ENCODE measurements at places on chromosomes 7 and 10.

- DNase-seq: no peak
These were observed 55.8 kb downstream of the TACC2 start for GRCh38 chr10:122044713-122045112.

DNA sequence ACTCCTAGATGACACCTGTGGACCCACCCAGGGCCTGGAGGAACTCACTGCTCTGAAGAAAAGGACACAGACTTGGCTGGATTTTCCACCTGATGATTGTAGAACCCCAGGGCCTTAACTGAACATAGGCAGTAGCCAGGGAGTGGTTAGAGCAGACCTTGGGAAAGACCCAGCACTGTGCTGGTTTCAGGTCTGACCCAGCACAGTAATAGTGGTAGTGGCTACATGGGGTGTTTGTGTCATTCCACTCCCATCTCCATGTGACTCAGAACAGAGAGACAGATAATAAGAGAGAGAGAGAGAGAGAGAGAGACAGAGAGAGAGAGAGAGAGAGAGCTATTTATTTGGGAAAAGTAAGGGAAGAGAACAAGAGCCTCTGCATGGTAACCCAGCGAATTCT, 239.1 kb upstream of the MEOX2 start:
- no peak for DNase-seq

DNA sequence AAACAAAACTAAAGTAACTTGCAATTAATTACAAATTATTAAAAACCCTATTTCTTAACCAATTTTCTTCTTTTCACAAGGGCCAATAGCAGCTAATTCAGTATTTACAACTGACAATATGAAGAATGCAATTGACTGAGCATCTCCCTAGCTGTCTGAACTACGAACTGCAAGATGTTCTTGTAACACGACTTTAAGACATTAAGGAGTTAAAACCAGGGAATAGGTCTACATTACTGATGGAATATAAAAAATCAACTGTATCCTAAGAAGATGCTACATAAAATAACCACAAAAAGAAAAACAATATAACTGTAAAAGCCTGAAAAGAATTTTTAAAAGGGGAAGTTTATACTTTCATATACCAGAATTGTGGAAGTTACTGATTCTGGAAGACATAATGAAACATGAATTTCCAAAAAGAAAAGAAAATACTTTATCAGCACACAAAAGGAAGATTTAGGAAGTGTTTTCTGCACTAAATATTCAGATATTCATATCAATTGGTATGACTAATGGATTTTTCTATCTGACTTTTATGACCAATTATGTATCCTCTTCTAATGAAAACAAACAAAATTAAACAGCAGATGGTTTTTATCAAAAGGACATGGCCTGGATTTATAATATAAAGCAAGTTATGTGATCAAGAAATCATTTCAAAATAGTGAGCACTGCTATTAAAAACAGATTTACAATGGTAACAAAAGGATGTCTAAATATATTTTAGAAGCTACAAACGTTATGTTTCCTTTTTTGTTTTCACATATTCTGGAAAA, 1.6 kb downstream of the GPR22 start:
- no peak for DNase-seq

DNA sequence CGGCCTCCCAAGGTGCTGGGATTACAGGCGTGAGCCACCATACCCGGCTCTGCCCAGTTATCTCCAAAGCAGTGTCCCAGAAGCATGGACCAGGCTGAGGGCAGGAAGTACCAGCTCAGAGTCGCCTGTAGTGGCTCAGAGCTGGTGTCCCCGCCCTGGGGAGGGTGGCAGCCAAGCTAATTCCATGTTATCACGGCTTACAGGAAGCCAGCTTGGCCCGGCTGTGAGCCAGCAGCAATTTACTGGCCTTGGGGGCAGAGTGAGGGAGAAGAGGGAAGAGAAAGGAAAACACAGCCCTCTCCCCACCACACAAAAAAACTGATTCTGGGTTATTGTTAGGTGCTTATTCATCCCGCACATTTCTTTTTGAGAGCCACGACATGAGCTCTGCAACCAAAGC, 88.1 kb downstream of the HIP1 start:
- no peak for DNase-seq

DNA sequence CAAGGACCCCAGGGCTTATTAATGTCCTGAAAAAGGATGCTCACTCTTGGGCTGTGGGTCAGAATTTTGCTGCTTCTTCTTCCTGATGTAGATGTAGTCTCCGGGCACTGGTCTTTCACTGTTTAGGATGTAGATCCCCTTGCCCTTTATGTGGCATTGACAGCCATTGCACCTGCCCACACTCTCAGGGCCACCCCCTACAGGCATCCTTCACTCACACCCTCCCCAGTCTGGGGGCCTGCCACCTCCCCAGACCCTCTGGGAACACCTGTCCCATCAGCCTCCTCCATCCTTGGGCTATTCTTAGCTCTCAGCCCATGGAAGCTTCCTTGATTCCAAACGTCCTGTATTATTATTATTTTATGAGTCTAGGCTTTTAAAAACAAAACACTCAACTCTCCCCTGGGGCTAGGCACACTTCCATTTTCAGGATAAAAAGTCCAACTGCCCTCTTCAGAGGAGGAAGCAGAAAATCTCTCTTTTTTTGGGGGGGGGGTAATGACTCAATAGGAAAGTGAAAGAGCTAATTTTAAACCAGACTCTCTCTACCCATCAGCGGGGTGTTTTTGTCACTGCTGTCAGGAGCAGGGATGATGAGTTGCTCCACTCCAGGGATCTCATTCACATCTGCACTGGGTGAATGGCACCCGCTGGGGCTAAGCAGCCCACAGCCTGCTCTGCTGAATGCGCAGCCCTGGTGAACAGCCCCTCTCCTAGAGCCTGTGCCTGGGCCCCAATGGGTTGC, 11.5 kb upstream of the KLRG2 start:
- DNase-seq: no peak

GRCh38 chr7:47638679-47639315, 56.9 kb upstream of the TNS3 start:
- no peak for DNase-seq

GRCh38 chr7:70925411-70926115, 206.4 kb upstream of the GALNT17 start:
- DNase-seq: no peak

GRCh38 chr7:106870983-106871410, 5.9 kb downstream of the PIK3CG start:
- no peak for DNase-seq

DNA sequence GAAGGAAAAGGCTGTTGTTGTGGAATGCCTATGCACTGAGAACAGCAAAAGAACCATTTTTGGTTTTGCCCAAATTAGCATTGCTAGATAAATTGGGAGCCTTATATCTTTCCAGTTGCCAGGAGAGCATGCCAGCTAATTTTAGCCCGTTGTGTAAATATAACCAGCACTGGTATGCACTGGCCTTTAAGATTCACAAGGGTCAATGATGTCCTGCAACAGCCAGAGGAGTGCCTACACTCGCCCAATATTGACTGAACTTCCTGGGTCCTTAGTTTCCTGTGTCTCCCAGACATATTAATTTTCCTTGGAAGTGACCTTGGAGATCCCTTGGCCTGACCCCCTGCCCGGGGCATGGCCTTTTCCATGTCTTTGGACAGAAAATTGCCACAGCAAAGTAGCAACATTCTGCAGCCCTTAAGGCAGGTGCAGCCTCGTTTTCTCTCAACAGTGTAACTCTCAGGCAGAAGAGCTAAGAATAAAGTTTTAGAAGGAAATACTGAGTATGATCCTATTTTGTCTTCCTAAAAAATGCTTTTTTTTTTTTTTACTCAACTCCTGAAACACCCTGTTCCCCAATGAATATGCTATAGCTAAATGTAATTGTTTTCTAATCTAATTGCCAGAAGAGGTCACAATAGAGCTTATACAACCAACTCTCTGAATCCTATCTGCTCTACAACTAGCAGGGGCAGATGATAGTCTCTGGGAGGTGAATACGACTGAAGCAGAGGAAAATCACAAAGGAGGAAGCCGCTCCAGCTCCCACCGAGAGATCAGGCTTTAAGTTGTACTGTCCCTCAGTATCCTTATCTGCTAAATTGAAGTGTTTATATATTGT, 131.9 kb upstream of the PCGF5 start:
- DNase-seq: no peak

DNA sequence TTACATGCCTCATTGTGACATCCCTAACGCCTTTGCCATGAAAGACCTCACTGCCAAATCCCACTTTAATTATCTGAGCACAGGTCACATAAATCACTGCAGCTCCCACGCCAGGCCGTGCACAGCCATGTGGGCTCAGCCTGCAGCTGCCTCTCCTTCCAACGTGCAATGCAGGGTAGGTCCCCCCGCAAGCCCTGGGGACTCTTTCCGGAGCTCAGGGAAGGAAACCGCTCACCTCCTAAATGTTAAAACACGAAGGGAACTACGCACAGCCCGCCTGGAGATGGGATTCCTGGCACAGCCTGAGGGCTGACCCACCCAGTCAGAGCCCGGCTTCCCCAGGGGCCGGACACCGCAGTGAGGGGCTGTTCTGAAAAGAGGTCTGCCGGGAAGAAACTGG, 128.0 kb downstream of the MAD1L1 start:
- DNase-seq: no peak

DNA sequence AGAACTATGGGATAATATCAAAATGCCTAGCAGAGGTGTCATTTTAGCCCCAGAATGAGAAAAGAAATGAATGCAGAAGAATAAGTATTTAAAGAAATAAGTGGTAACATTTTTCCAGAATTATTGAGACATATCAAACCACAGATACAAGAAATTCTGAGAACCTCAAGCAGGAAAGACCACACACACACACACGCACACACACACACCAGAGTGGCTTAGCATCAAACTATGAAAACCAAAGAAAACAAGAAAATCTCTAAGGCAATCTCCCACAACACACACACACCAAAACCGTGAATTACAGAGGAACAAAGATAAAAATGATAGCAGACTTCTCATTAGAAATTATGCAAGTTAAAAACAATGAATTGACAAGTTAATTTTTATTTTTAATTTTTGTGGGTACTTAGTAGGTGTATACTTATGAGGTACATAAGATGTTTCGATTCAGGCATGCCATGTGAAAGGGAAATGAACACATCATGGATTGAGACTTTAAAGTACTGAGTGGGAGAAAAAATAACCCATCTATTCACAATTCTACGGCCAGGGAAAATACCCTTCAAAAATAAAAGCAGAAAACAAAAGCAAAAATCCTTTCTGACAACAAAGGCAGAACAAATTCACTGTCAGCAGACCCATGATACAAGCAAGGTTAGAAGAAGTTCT, 14.6 kb downstream of the PPIF start:
- no peak for DNase-seq

GRCh38 chr7:29372351-29373090, 177.9 kb downstream of the CHN2 start:
- no peak for DNase-seq

DNA sequence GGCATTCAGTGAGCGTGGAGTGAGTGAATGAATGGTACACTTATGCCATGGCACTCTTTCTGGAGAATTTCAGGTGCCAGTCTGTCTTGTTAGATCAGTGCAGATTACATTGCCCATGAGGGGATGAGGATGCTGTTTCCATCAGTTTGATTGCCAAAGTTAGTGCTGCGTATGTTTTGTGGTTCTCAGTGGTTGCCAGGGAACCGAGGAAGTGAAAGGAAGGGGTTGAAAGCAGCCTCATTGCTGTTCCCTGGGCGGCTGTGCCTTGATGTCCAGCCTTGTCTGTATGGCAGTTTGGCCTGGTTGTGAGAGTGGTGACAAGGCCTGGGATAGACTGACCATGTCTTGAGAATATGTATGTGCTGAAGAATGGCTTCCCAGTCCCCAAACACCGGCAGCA, 30.2 kb downstream of the WBP1L start:
- DNase-seq: no peak

GRCh38 chr7:105212212-105212611, 176.5 kb downstream of the SRPK2 start:
- DNase-seq: no peak

DNA sequence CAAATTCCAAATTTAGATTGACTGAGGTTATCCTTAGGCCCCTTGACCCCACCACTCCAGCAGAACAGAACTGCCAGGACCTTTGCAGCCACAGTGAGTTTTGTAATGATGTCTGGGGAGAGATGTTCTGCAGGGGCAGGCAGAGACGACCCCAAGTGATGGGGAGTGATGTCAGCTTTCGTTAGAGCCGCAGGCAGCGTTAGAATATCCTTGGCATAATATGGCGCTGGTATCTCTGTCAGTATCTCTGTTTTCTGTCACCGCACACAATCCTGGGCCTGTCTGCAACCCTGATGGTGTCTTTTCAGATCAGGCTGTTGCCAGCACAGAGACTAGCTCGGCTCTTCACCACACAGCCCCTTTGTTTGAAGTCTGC, 1083.6 kb downstream of the KCNMA1 start:
- no peak for DNase-seq

DNA sequence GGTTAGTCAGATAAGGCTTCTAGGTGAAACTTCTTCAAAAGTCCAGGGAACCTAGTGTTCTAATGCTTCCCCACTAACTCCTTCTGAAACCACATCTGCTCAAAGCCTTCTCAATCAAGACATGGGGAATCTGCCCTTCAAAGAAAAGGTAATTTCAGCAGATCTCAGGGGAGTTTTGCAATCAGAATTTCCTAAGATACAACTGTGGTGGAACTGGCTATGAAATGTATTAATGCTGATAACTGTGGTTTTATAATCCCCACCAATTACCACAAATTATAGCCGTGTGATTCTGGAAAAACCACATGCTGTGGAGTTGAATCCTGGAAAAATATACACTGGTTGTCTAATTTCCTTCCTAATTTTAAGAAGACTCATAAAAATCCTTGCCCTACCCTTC, 233.8 kb downstream of the SORCS1 start:
- no peak for DNase-seq

DNA sequence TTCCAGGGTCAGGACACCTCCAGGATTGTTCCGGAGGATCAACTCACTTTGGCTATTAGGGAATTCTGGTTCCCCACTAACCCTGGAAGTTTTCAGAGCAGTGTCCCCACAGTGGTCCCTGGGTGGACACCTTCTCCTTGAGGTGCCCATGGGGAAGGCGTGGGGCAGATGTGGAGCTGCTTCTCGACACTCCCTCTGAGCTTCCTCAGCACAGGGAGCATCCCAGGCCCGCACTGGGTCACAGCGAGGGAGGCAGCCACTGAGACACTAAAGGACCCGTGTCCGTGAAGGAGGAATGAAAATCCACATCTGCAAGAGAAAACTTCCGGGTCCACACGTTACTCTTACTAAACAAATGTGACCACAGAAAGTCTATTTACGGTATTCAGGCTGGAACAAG, 48.2 kb upstream of the MNX1 start:
- no peak for DNase-seq

- no peak for DNase-seq
These were observed 81.3 kb downstream of the GRID1 start for GRCh38 chr10:86285136-86285790.

DNA sequence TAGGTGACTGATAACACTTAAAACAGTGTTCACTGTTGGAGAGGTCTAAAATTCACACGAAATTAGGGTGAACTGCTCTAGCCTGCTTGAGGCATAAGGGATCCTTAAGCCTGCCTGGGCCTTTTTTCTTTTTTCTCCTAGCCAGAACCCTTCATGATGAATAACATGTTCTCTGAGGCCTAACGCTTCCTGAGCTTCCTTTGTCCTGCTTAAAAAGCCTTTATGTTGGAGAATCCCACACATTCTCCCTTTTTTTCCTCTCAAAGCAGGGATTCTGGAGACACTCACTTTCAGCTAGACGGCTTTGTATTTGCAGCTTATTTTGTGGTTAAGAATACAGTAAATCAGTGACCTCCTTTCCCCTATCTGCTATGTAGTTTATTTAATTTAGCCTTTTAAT, 354.7 kb upstream of the PHF14 start:
- no peak for DNase-seq
